Brain microvascular endothelial cell (primary cell): ENCODE measurements at places on chromosomes 6 and 20.
A peak's percentile ranks its signal among the peaks of the same experiment; 100 is the strongest.

DNA sequence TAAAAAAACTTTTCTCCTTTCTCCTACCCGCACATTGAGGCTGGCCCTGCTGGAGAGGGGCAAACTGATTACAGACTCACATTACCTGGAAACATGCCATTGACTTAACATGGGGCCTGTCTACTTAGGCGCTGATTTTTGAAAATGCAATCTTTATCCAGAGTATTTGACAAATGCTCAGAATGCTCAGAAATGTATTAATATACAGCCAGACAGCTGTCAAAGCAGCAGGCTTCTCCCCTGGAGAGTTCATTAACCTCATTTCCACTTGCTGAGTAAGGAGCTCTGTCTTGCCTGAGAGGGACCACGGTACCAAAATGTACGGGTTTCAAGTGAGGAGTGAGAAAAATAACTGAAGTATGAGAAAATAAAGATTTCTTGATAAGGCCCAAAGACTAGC lies 95.7 kb downstream of the PAX1 start:
- DNase-seq = no peak

DNA sequence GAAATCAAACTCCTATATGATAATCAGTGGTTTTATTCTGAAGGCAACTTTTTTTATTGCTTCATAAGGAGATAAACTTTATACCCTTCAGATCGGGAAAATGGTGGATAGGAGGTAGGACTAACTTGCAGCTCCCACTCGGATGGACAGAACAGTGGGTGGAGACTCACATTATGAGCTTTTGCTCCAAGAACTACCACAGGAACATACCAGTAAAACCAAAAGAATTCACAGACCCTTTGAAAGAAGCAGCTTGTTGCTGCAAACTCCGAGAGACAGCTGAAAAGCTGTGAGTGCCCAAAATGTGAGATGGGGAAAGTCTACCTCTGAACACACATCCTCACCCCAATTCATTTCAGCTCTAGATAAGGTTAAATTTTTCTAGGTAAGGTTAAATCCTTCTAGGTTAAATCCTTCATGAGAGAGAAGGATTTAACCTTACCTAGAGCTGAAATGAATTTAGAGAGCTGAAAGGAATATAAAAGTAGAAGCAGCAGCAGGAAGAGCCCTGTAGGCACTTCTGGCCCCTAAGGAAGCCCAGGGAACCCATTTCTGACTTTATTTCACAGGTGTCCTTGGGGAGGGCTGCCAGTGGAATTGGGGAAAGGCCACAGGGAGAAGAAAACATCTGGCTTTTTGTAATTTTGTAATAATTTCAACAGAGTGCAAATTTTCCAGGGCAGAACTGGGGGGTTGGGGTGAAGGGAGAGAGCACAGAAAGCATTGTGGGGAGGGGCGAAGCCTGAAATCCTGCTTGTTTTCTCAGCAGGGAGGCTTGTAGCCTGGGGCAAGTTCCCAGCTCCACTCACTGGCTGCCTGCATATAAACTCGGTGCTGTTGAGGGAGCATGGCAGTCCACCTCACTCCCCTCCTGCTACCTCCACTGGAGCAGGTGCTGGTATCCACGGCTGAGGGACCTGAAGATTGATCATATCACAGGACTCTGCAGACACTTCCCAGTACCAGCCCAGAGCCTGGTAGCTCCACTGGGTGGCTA lies 65.9 kb upstream of the HCRTR2 start:
- no peak for DNase-seq

DNA sequence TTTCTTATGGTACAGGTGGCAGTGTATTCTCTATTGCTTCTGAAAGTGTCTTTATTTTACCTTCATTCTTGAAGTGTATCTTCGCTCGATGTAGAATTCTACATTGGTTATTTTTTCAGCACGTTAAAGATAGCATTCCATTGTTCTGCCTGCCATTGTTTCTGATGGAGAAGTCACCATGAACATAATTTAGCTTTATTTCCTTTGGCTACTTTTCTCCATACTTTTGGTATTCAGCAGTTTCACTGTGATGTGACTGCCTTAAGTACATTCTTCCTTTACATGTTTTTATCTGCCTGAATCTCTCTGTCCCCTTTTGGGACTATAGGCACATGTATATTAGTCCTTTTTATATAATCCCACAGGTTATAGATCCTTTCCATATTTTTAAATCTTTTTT lies 19.0 kb downstream of the ZNF133 start:
- DNase-seq = no peak

DNA sequence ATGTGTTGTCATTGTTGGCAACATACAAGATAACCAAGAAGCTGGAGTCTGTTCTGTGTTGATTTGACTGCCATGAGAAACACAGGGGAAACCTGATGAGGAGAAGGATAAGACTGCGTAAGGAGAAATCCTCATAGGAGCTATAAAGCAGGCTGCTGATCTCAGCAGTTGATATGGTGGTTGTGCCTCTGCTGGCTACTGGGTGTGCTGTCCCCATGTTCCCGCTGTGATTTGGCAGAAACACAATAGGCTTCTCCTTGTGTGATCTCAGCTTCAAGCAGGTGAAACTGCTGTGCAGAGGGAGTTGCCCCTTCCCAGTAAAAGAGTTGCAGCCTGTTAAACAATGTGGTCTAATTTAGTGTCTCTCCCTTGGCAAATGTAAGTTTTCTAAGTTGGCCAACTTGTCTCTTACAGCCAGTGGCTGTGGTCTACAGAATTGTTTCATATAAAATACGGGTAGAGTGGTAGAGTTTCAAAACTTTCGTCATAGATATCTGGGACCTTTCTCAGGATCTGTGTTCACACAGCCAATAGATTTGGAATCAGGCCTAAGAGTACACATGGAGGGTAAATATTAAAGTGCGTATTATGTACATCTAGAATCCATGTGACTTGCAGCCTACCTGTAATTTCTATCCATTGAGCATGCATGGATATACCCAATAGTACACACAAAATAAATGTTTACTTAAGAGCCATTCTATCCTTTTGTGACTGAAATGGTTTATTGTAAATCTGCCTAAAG lies 78.4 kb downstream of the RNF144B start:
- DNase-seq = no peak

DNA sequence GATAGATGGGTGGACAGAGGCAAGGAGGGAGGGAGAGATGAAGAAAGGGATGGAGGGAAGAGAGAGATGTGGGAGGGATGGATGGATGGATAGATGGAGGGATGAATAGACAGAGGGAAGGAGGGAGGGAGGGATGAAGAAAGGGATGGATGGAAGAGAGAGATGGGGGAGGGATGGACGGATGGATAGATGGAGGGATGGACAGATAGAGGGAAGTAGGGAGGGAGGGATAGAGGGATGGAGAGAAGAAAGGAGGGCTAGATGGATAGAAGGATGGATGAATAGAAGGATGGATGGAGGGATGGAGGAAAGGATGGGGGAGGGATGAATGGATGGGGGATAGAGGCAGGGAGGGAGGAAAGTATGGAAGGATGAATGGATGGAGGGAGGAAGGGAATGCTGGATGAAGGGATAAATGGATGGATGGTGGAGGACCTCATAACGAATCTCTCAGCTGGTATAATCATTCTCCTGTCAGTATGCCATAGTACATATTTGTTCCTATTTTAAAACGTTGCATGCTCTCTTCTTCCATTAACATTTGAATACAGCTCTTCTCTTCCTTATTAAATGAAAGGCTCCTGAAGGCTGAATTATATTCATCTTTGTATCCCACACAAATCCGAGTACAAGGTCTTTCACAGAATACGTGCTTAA lies 136.4 kb downstream of the HIVEP2 start:
- DNase-seq = no peak

DNA sequence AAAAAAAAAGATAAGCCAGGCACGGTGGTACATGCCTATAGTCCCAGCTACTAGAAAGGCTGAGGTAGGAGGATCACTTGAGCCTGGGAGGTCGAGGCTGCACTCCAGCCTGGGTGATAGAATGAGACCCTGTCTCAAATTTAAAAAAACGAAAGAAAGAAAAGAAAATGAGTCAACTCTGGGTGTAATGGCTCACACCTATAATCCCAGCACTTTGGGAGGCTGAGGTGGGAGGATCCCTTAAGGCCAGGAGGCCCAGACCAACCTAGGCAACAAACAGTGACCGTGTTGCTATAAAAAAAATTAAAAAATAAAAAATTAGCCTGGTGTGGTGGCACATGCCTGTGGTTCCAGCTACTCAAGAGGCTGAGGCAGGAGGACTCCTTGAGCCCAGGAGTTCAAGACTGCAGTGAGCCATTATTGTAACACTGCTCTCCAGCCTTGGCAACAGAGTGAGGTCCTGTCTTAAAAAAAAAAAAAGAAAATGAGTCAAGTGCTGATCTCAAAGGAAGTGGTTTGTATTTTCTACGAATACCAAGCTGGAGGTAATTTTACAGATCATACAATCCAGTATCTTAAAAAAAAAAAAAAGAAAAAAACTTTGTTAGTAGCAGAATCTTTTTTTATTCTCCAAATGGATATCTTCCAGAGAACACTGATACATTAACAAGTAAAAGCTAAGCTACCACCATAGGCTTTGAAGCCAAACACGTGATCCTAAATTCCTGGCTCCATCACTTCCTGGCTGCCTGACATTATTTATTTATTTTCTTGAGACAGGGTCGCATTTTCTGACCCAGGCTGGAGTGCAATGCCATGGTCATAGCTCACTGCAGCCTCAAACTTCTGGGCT lies 5.7 kb downstream of the COMMD7 start:
- DNase-seq = peak; percentile 66

DNA sequence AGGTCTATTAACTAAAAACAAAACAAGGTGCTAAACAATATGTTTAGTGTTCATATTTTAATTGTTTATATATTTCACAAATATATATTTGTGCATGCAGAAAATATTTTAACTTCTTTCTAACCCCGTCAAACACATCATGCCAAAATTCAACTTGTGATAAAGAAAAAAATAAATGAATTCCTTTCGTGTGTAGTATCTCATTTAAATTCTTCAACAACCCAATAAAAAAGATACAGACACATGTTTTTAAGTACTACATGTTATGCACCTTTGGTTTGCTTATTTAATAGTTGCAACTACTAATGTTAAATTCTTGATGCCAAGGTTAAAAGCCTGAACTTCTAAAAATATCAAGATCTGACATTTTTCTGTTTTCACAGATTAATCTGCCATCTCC lies 252.4 kb downstream of the ESR1 start:
- no peak for DNase-seq

- peak; percentile 90 for DNase-seq
These were observed 25.2 kb downstream of the MED23 start for GRCh38 chr6:131602781-131603312.

- no peak for DNase-seq
These were observed 118.0 kb upstream of the ASCC3 start for GRCh38 chr6:100999034-100999597.

DNA sequence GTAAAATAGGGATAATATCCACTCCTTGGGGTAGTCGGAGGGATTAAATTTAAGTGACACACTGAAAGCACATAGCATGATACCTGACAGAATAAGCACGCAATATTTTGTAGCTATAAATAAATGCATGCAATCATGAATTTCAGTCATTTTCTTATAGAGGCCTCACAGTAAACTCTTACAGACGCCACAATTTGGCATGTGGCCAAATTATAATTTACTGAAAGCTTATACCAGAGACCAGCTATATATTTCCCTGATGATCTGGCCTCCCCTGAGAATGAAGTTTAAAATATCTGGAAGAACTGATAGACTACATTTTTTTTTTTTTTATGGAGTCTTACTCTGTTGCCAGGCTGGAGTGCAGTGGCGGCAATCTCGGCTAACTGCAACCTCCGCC lies 40.9 kb downstream of the QRSL1 start:
- no peak for DNase-seq

GRCh38 chr6:27861276-27861840 lies 50.8 kb downstream of the OR2B2 start:
- DNase-seq = no peak

DNA sequence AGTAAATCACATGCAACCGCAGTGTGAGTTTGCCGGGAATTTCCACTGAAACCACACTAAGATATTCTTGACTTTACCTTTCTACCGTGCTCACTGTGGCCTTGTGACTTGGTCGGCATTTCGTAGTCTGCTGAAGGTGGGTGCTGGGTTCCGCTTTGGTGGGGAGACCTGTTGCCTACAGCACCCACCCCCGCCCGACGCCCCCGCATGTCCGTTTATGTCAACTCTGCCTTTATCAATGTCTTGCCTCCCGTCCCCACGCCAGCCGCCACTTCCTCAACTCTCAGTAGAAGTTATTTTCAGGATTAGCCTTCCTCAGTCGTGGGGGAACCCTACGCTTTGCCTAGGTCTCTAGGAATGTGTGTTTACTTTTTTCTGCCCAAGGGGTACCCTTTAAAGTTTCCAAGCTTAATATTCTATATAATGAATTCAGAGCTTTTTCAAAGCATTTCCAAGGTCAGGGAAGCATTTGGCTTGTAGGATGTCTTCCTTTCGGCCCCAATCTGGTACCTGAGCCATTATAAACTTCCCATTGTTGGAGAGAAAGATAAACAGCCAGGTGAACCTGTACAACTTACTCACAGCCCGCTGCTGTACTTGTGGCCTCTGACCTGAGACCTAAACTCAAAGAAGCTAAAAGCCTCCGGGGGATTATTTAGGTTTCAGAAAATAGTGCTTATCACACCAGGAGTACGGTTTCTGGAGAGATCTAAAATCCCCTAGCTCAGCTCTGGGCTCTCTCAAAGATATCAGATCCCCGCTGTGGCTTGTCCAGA lies 54.2 kb downstream of the TBC1D7 start:
- no peak for DNase-seq

- DNase-seq = no peak
These were observed 2.6 kb upstream of the TFAP2C start for GRCh38 chr20:56626367-56627121.

GRCh38 chr6:69593706-69594105 lies 203.1 kb downstream of the LMBRD1 start:
- no peak for DNase-seq
